ENCODE measurements at places on chromosomes 12 and 14.

- DNase-seq, result no peak
These were observed 484 bp downstream of the ALKBH1 start for GRCh38 chr14:77707355-77707723.

GRCh38 chr12:62834971-62835547 lies 99.9 kb downstream of the PPM1H start:
- no peak for DNase-seq

- no peak for DNase-seq
These were observed 686.7 kb upstream of the TBX3 start for GRCh38 chr12:115370650-115371049.

- no peak for DNase-seq
These were observed 2.7 kb upstream of the GALC start for GRCh38 chr14:87995500-87996290.

DNA sequence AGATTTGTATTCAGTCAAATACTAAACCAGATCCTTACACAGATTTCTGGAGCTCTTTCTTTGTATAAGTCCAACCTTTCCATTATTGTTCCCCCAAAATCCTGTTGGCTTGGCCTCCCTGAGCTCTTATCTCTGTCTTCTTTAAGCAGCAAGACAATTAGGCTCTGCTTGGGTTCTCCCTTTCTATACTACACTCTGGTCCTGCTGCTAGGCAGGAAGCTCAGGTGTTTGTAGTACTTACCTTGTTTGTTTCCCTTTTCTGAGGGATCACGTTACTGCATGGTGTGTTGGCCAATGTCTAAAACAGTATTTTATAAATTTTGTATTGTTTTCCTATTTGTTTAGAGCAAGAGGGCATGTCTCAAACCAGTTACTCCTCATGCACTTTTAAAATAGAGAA lies 192.9 kb downstream of the PRKD1 start:
- DNase-seq, result no peak

DNA sequence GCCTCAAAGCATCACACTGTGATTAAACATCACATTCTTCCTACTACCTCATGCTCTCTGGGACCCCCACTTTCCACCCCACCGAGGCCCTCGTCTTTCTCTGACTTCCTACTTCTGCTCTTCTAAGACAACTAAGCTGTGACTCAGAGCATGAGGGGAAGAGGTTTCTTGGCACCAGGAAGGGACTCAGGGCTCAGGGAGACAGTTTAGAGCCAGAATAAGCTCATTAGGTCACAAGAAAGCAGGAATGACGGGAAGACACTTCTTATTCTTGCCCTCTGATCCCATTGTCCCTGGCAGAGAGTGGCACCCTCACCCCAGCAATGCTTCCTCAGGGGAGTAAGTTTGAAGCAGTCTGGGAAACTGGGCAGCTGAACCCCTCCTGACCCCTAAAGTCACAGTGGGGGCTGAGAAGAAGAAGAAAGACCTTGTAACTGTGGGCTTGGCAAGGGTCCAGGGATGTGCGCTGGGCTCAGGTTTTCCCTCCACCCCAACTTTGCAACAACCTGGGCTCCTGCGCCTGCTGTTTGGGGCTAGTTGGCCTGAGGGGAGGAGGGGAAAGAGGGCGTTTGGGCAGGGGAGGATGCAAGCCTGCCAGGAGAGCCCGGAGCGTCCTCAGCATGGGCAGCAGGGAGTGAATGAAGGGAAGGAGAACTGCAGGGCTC lies 64.6 kb upstream of the ACTN1 start:
- DNase-seq, result no peak

GRCh38 chr12:53984901-53985691 lies at the start of gene HOXC10:
Gene HOXC10 (plus strand): TSS chr12:53985146. CDS start chr12:53985260, 114 bp downstream.
- DNase-seq, result peak; percentile 82

DNA sequence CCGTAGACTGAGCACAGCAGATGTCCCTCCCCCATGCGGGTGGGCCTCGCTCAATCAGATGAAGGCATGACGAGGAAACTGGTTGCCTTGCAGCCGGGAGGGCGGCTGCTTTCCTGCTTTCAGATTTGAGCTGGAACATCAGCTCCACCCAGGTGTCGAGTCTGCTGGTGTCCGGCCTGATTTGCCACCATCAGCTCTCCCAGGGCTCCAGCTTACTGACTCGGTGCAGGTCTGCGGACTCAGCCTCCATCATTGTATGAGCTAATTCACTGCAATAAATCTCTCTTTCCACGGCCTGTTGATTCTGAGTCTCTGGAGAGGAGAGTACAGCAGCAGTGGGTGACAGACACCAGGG lies 156.2 kb downstream of the KIF26A start:
- peak; percentile 8 for DNase-seq

- peak; percentile 61 for DNase-seq
These were observed 7.0 kb upstream of the UBC start for GRCh38 chr12:124921200-124922031.

DNA sequence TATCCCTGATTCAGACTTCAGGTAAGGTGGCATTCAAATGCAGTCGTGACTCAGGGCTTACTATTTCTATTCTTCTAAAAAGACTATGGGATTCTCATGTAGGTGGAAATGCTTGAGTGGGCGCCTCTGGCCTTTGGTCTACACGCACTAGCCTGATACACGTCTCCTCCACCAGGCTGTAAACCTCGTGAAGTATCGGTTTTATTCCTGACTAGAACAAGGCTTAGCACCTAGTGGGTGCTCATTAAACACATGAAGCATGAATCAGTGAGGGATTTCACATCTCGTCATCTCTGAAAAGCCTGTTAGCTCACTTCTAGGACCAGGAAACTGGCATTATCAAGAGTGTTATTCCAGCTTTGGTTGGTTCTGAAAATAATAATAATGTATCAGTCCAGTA lies 17.7 kb upstream of the HNF1A start:
- DNase-seq, result no peak

- no peak for DNase-seq
These were observed 30.4 kb downstream of the MANSC1 start for GRCh38 chr12:12319451-12320183.

GRCh38 chr12:120763250-120763649 lies 37.6 kb downstream of the ACADS start:
- DNase-seq, result no peak

- DNase-seq, result no peak
These were observed 187.8 kb upstream of the AMIGO2 start for GRCh38 chr12:47267571-47267970.

DNA sequence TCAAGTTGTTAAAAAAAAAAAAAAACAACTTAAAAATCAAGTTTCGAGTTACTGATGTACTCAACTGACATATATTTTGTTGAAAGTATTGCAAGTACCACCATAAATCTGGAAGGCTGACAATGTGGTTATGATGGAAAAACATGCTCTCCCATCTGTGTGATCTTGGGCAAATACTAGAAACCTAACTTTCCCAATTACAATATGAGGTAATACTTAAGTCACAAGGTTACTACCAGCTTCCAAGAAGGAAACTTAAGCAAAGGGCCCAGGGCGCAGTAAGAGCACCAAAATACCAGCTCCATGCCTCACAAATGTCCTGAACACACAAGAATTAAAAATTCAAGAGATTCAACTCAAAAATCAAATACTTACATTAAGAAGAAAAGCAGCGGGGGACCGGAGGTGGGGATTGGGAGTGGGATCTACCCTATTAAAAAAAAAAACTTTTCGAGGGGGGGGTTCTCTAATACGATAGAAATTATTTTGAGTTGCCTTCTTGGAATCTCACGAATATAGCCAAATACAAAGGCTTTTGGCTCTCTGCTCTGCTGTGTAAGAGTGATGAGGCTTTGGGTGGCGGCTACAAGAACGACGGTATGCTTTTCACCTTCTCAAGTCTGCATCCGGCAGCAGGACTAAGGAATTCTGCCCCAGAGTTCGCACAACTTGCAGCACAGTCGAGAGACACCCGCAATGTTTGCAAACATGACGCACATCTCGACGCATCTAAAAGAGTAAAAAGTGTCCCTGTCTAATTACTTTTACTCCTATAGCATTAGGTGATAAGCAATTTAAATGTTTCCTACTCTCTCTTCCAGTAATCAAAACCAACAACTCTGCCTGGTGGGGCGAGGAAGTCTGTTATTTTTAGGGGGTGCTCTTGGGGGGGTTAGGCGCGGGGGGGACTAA lies 1.1 kb downstream of the SAV1 start:
- DNase-seq, result peak; percentile 18

DNA sequence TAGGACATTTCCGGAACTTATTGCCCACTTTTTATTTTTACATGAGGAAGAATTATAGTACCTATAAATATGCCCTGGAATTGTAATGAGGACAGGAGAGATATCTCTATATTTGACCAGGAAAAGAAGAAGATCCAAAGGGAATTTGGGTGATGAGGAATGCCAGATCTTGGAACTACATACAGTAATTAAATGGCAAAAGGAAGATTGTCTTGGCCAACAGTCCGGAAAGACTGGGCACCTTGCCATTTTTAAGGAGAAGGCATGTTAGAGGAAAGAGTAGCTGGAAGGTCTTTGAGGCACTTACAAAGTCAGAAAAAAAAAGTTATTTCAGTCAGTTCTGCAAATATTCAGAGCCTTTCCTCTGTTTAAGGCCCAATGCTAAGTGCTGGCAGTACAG lies 616.4 kb downstream of the MED13L start:
- DNase-seq, result no peak

- DNase-seq, result no peak
These were observed 184.0 kb downstream of the ITPR2 start for GRCh38 chr12:26648999-26649398.

DNA sequence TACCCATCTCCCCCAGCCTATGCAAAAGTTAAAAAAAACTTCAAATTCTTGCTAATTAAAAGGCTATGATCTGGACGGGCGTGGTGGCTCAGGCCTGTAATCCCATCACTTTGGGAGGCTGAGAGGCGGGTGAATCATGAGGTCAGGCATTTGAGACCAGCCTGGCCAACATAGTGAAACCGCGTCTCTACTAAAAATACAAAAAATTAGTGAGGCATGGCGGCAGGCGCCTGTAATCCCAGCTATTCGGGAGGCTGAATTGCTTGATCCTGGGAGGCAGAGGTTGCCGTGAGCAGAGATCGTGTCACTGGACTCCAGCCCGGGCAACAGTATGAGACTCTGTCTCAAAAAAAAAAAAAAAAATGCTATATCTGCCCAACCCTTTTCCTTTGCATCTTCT lies 925.4 kb downstream of the GALC start:
- no peak for DNase-seq

- no peak for DNase-seq
These were observed 557.4 kb downstream of the FLRT2 start for GRCh38 chr14:86087377-86087776.

GRCh38 chr12:21296348-21296747 lies 38.4 kb downstream of the SLCO1A2 start:
- no peak for DNase-seq

GRCh38 chr12:117167769-117168168 lies 22.5 kb downstream of the FBXO21 start:
- no peak for DNase-seq

DNA sequence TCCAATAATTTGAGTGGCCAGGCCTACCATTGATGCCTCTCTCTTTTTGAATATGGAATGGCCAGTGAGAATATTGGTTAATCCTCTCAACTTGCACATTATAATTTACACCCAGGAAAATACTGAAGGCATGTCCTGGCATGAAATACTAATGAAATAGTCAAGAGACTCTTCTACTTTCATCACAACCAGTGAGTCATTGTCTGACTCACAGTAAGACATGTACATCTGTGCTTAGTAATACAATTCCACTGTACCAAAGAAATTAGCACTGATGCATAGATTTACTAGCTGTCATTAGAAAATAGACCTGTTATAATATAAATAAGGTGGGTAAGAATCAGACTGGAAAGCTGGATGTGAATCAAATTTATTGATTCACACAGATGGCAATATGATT lies 31.6 kb downstream of the KCNC2 start:
- DNase-seq, result no peak

DNA sequence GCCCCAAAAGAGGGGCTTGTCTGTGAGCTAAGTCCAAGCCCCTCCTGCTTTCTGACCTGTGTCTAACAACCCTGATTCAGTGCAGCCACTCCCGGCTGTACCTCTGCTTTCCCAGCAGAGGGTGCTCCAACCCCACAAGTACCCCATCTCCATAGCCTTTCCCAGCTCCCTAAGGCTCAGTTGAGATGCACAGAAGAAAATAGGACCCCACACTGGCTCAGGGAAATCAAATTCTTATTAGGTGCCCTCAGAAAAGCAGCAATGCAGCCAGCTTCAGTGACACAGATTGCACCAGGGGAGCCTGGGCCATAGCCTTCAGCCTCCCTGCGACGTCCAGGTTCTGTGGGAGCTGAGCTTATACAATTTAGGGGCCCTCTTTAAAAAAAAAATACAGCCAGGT lies 49.9 kb downstream of the LRRC74A start:
- DNase-seq, result peak; percentile 47
